ENCODE measurements at places on chromosomes 12 and 14. TPM values are rescaled to one million over a fixed set of nuclear protein-coding genes. Genes with fewer than 3 reads are reported as not detected.

Gene ARHGEF25
- total RNA-seq = 6.3 TPM

GRCh38 chr14:103186909-103187586, 63.8 kb downstream of the TNFAIP2 start:
- DNase-seq = no peak

DNA sequence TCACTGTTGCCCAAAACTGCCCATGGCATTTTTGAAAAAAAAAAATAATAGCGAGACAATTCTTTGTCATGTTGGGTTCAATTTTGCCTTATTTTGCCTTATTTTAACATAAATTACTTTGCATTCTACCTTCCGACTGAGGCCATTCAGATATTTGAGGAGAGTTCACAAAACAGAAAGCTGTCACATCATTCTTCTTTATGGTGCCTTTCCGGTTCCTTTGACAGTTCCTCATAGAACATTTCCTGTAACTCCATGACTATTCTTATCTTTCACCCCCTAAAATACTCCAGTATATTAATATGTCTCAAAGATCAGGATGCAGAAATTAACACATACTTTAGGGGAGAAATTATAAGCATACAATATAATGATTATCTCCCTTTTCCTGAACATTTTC, 476.7 kb downstream of the NOVA1 start:
- DNase-seq = no peak

Gene ETNK1
- total RNA-seq = 33.3 TPM

GRCh38 chr14:55671641-55672040, 91.6 kb downstream of the KTN1 start:
- DNase-seq = peak; percentile 37

- no peak for DNase-seq
These were observed 99.0 kb downstream of the GARIN6 start for GRCh38 chr12:99746538-99746937.

GRCh38 chr12:58877243-58877743, 43.0 kb downstream of the LRIG3 start:
- peak; percentile 100 for DNase-seq

DNA sequence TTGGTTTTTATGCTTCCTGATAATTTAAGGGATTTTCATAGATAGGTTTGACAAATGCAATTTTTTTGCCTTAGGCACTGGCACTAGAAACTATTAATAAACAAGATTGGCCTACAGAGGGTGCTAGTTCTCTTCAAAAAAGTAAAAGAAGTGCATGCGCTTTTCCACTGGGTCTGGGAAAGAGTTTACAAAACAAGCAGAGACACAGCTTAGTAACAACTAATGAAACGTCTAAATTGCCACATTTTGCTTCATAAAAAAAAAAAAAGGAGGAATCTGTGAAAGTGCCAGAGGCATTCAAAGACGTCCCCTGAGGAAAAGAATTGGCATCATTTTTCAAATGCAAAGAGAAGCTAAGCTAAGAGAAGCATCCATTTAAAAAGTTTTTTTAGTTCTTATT, 58.3 kb upstream of the EEA1 start:
- DNase-seq = peak; percentile 79

DNA sequence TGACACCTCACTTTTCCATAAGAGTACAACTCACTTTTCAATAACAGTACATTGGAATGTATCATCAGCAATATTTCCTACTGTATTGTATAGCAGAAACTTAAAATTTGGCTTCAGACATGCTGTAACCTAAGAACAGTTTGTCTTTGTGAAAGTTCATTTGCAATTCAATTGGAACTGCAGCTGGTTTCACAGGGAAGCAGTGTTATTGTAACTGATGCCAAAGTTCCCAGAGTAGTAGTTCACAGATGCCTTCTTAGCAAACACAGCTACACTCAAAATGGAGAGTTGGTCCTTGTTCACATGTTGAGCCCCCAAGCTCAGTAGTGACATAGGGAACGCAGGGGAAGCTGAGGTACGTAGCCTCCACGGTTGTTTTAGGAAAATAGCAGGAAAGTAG, 23.3 kb downstream of the PPP1R36 start:
- peak; percentile 65 for DNase-seq

DNA sequence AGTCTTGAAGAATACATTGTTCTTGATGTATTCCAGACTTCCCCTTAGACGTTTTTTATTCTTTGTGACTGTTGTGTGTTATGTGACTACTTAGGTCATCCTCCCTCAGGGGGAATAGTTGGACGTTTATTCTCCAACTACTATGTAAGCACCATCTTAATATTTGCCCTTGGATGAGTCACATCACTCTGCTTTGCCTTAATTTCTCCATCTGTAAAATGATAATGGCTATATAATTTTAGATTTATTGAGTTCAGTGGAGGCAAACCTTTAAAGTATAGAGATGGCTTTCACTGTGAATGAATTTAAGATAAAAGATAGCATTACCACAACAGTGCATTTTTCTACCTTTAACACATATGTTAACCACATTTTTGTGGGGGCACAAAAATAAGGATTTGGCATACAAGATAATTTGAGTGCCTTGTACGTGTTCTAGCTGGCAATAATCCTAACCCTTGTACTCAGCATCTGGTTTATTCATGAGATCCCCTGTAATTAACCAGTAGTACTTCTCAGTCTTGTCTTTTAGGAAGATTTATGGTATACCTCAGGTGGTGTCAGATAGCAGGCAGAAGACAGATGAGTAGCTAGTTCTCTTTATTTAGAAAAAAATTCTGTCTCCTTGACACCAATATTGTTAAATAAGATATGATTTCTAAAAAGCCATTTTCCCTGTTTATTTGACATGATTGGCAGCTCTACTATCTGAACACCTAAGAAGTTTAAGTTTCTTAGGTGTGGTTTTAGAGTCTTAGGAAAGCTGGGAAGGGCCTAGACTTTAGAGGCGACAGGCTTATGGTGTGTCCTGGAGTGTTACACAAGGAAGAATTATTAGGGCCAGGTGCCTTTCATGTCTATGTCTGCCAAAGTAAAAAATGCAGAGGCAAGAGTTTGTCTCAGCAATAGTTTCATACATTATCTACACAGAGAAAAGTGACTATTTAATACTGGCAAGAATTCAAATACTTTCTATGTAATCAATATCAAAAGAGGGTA, 152.3 kb downstream of the RAD51B start:
- peak; percentile 37 for DNase-seq

Gene MDGA2
- not detected for total RNA-seq

Gene GPR162
- total RNA-seq = 1.7 TPM

- DNase-seq = peak; percentile 11
These were observed 36.6 kb upstream of the SPPL3 start for GRCh38 chr12:120940799-120941198.

Gene RAN
- 910 TPM for total RNA-seq

GRCh38 chr12:118981285-118982211, at the start of gene SRRM4:
Gene SRRM4 (plus strand): TSS chr12:118981541. CDS start chr12:118981883, 342 bp downstream.
- no peak for DNase-seq

Gene NR4A1
- 23.1 TPM for total RNA-seq

GRCh38 chr12:97876780-97877179, 414.2 kb downstream of the RMST start:
- no peak for DNase-seq

- DNase-seq = no peak
These were observed 80.7 kb downstream of the IRF2BPL start for GRCh38 chr14:76947838-76948184.

DNA sequence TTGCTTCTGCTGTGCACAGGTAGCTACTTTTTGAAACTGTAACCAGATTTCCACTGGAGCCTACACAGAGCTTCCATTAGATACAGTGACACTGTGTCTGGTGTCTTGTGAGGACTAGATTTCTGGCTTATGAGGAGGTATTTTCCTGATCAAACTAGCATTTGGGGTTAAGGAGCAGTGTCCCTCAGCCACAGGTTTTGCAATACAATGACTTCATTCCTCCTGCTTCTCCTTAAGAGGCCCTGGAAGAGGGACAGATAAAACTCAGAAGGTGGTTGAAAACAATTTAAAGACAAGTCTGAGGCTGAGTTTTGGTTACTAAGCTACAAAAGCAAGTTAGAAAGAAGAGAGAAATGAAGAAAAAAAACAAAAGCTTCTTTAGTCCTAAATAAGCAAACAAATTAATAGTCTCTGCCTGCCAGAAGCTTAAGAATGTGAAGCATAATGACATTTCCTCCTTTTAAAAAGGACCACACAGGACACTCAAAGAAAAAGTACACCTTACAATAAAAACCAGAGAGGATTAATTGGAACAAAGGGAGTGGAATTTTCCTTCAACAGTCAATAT, 53.0 kb downstream of the PKP2 start:
- DNase-seq = no peak

GRCh38 chr12:59587710-59588109, 8.1 kb upstream of the SLC16A7 start:
- no peak for DNase-seq

- no peak for DNase-seq
These were observed 70.6 kb downstream of the FSCB start for GRCh38 chr14:44436458-44436857.

GRCh38 chr14:77547512-77548180, 49.0 kb upstream of the ISM2 start:
- no peak for DNase-seq

Gene GPR132
- total RNA-seq = under 0.01 TPM

DNA sequence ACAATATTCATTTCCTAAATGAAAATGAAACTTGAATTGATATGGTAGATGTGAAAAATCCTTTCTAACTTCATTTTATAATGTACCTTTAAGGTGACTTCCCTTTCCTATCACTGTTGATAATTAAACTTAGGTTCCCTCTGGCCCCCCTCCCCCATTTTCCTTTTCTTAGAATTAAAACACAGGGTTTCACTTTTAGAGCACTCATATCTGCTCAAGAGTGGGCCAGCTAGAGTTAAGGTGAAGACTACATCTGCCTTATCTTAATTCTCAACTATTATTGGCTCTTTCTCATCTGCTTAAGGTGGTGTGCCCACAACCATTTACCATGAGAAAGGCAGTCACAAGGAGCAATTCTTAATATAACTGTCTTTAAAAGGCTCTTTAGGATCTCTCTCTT, 49.7 kb downstream of the LIN52 start:
- DNase-seq = no peak

- DNase-seq = peak; percentile 91
These were observed 141.3 kb upstream of the PLEKHG7 start for GRCh38 chr12:92561543-92561899.

- DNase-seq = no peak
These were observed 931.2 kb downstream of the NRXN3 start for GRCh38 chr14:79101388-79101787.

DNA sequence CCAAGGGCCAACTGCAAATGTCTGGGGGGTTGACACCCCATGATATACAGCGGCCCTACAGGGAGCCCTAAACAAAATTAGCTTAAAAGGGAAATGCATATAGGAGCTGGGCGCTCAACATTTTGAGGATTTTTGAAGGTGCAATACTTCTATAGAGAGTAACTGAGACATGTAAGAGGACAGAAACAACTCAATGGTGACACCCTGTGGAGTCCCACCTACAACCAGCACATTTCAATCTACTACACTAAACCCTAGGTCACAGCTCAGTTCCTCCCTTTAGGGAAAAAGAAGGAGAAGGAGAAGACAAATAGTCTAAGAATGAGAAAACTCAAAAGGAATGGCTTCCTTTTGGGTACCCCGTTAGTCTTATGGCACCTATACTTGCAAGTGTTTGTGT, 1010.5 kb upstream of the NOVA1 start:
- no peak for DNase-seq

Gene TTC9
- total RNA-seq = not detected

- DNase-seq = no peak
These were observed 137.2 kb upstream of the GSC start for GRCh38 chr14:94906991-94907587.

Gene OR5AU1
- not detected for total RNA-seq

DNA sequence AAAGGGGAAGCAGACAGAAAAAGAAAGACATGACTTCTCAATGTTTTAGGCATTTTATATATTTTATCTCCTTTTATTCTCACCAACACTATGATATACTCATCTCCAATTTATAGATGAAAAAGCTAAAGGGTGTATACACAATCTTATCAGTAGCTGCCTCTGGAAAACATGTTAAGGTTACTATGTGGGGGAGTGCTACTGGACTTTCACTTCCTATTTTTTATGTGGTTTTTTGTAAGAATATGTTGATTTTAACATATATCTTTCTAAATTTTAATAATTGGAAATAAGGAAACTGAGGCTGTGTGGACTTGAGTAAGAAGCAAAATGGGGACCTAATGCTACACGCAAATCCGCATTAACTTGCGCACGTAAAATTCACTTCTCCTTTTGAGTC, 99.6 kb upstream of the PDE3A start:
- DNase-seq = no peak

Gene ARHGAP9
- 0.18 TPM for total RNA-seq

DNA sequence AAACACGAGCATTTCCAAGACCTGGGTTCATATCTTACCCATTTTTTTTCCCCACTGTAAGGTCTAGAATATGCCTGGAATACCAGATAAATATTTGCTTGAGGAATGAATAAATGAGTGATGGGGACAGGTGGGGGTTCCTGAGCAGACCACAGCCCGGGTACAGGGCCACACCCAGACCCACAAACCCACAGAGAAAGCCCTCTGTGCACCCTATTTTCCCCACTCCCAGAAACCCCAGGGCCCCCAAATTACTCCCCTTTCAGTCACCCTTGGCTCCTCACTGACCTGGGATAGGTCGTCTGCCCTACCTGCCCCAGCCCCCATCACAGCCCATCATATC, 66.5 kb upstream of the DDX11 start:
- DNase-seq = no peak

Gene RAPGEF3
- 0.83 TPM for total RNA-seq

DNA sequence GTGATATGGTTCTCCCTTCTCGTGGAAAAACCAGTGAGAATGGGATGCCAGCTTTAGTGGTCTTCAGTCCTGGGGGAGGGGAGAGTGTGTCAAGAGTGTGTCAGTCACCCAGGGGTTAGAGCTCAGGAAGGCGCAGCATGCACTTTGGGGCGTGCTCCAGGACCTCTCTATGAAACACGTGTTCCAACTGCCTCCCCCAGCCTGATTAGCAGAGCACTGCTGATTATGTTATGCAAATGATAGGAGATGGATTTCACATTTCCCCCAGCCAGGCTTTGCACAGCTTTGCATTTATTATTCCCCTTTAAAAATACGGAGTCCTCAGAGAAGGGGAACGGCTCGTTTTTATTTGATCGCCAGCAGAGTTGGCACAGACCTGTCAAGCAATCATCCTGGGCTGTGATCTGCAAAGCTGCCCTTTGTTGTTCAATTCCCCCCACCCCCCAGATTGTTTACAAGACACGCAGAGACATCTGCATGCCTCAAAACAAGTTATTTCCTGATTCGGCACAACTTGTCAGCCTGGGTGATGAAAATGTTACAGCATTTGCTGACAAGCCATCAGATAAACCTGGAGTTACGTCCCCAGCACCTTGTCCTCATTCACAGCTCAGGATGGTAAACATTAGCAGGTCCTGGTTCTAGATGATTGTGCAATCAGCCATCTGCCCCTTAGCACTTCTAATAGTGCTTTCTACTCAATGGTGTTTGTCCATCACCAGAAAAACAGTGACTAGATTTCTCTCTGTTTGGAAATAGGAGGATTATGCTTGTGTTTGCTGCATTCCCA, 196.5 kb downstream of the NOVA1 start:
- DNase-seq = no peak

GRCh38 chr12:108635201-108635996, 1.7 kb upstream of the SELPLG start:
- DNase-seq = peak; percentile 41

Measured in IMR-90 (cell line).